Karpas-422 (cell line): ENCODE measurements at places on chromosomes 4 and X. TPM values are rescaled to one million over a fixed set of nuclear protein-coding genes. Genes with fewer than 3 reads are reported as not detected.

PDZD4 gene
- total RNA-seq: not detected in 2 replicates

IL13RA1 gene
- total RNA-seq: 0.87 and 0.93 TPM in 2 replicates

GUCY1B1 gene
- total RNA-seq: 0.47 and 3.2 TPM in 2 replicates

HTRA3 gene
- not detected in 2 replicates for total RNA-seq

EDA gene
- not detected in 2 replicates for total RNA-seq

DOCK11 gene
- total RNA-seq: 39.3 and 70.5 TPM in 2 replicates

ASB12 gene
- 0.41 and 0.51 TPM in 2 replicates for total RNA-seq

TBX22 gene
- total RNA-seq: not detected in 2 replicates

NAP1L2 gene
- total RNA-seq: not detected in 2 replicates

SLIT2 gene
- not detected in 2 replicates for total RNA-seq

MTTP gene
- total RNA-seq: 0.04 and 0.22 TPM in 2 replicates

TMEM31 gene
- not detected in 2 replicates for total RNA-seq

INPP4B gene
- not detected in 2 replicates for total RNA-seq

CDKL2 gene
- 0.11 TPM in 1 of 2 replicates, not detected in the other for total RNA-seq

TMPRSS11A gene
- not detected in 2 replicates for total RNA-seq

PTCHD1 gene
- not detected in 2 replicates for total RNA-seq

WNK3 gene
- total RNA-seq: 0.04 TPM in 2 replicates

KLB gene
- not detected in 2 replicates for total RNA-seq

SPATA4 gene
- not detected in 2 replicates for total RNA-seq

LUZP4 gene
- total RNA-seq: not detected in 2 replicates

UGT2B7 gene
- not detected in 2 replicates for total RNA-seq

STATH gene
- not detected in 2 replicates for total RNA-seq

CD38 gene
- total RNA-seq: 3.6 and 12.1 TPM in 2 replicates

SHISA3 gene
- total RNA-seq: not detected in 2 replicates

WDR19 gene
- 106 and 160 TPM in 2 replicates for total RNA-seq

MAGEA6 gene
- total RNA-seq: 1.6 TPM in 1 of 2 replicates, not detected in the other

BCLAF3 gene
- 5.6 and 16.8 TPM in 2 replicates for total RNA-seq

TMEM255A gene
- total RNA-seq: 0.63 and 0.87 TPM in 2 replicates

MAGEA4 gene
- total RNA-seq: not detected in 2 replicates

NEUROG2 gene
- total RNA-seq: 5.1 and 9.6 TPM in 2 replicates

ADGRG4 gene
- total RNA-seq: not detected in 2 replicates
